IMR-90 (cell line): ENCODE measurements at places on chromosomes 3 and 15. TPM values are rescaled to one million over a fixed set of nuclear protein-coding genes. Genes with fewer than 3 reads are reported as not detected.

The ZNF774 gene
- polyA plus RNA-seq: 0.90 and 0.91 TPM in 2 replicates

The MYZAP gene
- not detected in 2 replicates for polyA plus RNA-seq

The DAZL gene
- not detected in 2 replicates for polyA plus RNA-seq

The FAM131A gene
- 16.5 and 19.5 TPM in 2 replicates for polyA plus RNA-seq

The C3orf49 gene
- polyA plus RNA-seq: not detected in 2 replicates

The TMPRSS7 gene
- 0.07 TPM in 1 of 2 replicates, not detected in the other for polyA plus RNA-seq

The CPEB1 gene
- polyA plus RNA-seq: 7.8 and 8.9 TPM in 2 replicates

The PAQR5 gene
- 2.3 and 3.1 TPM in 2 replicates for polyA plus RNA-seq

The CAMKV gene
- polyA plus RNA-seq: not detected in 2 replicates

The CCR1 gene
- not detected in 2 replicates for polyA plus RNA-seq

The LRTM1 gene
- polyA plus RNA-seq: not detected in 2 replicates

The ASB14 gene
- polyA plus RNA-seq: not detected in 2 replicates

The GOLGA6L7 gene
- polyA plus RNA-seq: not detected in 2 replicates

The NEK10 gene
- polyA plus RNA-seq: 1.4 and 2.2 TPM in 2 replicates

The SLC28A2 gene
- not detected in 2 replicates for polyA plus RNA-seq

The IGDCC3 gene
- 0.19 and 0.32 TPM in 2 replicates for polyA plus RNA-seq

The CACNA2D2 gene
- 0.11 and 0.15 TPM in 2 replicates for polyA plus RNA-seq

The CACNA1D gene
- 0.07 TPM in 2 replicates for polyA plus RNA-seq

The CCR8 gene
- polyA plus RNA-seq: not detected in 2 replicates

The SLC15A2 gene
- 0.07 and 0.31 TPM in 2 replicates for polyA plus RNA-seq

The THAP10 gene
- polyA plus RNA-seq: 2.8 and 3.0 TPM in 2 replicates

The LINGO1 gene
- polyA plus RNA-seq: 0.05 and 0.13 TPM in 2 replicates

The SH2D7 gene
- not detected in 2 replicates for polyA plus RNA-seq

The KCNMB2 gene
- not detected in 2 replicates for polyA plus RNA-seq

The PAQR9 gene
- 0.04 and 0.05 TPM in 2 replicates for polyA plus RNA-seq

The ZKSCAN7 gene
- polyA plus RNA-seq: 2.6 and 3.0 TPM in 2 replicates

The MASP1 gene
- polyA plus RNA-seq: 14.7 and 16.2 TPM in 2 replicates

The SPESP1 gene
- polyA plus RNA-seq: 2.9 TPM in 2 replicates

The NCK1 gene
- 24.3 and 25.4 TPM in 2 replicates for polyA plus RNA-seq

The P2RY12 gene
- polyA plus RNA-seq: not detected in 2 replicates

The SPATA12 gene
- not detected in 2 replicates for polyA plus RNA-seq

The IL5RA gene
- not detected in 2 replicates for polyA plus RNA-seq

The NAALADL2 gene
- polyA plus RNA-seq: 2.4 and 3.8 TPM in 2 replicates

The IGSF11 gene
- polyA plus RNA-seq: 0.06 TPM in 1 of 2 replicates, not detected in the other

The KATNBL1 gene
- polyA plus RNA-seq: 14.4 and 17.1 TPM in 2 replicates

The RASL12 gene
- polyA plus RNA-seq: 0.19 and 0.22 TPM in 2 replicates

The GOLGA8S gene
- polyA plus RNA-seq: 0.01 and 0.03 TPM in 2 replicates

The CASR gene
- polyA plus RNA-seq: not detected in 2 replicates

The LDHAL6B gene
- polyA plus RNA-seq: not detected in 2 replicates

The MOBP gene
- not detected in 2 replicates for polyA plus RNA-seq

The IL20RB gene
- polyA plus RNA-seq: 0.72 and 0.97 TPM in 2 replicates
